ENCODE measurements at places on chromosomes 6 and 20.

- no peak for DNase-seq
Measured at GRCh38 chr6:131685266-131685780, 15.9 kb downstream of the OR2A4 start.

GRCh38 chr6:152836523-152836922 lies 85.9 kb downstream of the VIP start:
- no peak for DNase-seq

GRCh38 chr6:164167873-164168405 lies 753.4 kb downstream of the QKI start:
- DNase-seq, result no peak

GRCh38 chr20:32621071-32621890 lies 36.1 kb upstream of the NOL4L start:
- DNase-seq, result no peak

DNA sequence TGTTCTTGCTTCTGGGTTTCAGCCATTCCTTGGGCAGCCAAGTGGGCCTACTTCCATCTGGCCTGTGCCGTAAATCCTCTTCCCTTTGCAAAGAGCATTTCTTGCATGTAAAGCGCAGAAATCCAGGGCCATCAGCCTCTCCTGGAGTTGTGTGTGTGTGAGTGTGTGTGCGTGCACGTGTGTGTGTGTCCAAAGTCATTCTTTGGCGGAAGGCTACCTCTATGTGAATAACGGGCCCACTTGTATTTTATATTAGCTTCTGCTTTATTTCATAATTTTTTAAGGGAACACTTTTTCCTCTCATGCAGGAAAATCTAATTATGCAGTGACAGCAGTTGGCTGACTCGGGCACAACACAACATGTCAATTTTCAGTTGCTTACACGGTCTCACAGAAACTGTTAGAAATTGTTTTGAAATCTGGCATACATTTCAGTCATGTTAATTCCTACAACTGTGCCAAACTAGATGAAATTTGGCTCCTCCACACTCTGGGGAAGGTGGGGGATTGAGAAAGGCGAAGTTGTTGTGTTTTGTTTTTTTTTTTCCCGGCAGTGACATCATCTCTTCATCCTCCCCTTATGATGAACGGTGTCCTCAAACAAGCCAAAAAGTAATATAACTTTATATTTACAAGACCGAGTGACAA lies 223.7 kb upstream of the TSHZ2 start:
- DNase-seq, result no peak

GRCh38 chr20:5877128-5877527 lies 73.2 kb downstream of the TRMT6 start:
- no peak for DNase-seq

DNA sequence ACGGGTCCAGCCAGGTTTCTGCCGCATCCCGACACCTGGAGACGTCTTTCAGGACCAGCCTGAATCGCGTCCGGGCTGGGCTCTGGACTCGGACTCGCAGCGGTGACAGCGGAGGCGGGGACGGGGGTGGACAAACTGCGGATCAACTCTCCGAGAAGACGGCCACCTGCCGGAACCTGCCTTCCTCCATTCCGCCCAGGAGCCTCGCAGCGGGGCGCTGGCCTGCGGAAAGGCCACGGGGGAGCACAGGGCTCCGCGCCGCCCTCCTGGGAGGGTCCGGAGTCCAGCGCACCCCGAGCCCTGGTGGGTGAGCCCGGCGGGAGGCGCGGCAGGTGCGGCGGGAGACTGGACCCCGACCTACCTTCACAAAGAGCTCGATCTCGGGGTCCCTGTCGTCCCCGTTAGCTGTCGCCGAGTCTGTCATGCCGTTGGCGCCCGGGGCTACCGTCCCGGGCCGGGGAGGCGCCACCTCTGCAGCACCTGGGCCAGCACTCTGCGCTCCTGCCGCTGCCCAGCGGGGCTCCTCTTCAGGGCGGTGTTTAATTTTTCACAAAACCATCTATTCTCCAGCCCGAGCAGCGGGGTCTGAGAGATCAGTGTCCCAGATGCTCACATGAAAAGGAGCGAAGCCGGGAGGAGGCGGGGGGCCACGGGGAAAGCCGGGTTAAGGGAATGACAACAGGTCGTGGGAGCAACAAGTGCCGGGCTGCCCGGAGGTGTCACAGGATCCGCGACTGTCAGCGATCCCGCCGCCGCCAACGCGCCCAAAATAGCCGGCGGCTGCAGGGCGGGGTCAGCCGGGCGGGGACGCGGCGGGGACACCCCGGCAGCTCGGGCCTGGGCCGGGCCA lies at the start of gene CLIC5:
Gene CLIC5, minus strand, starts transcription at position 742 of the 850 bp plus-strand sequence. Its CDS starts 318 bp downstream, at position 424.
- DNase-seq, result no peak

DNA sequence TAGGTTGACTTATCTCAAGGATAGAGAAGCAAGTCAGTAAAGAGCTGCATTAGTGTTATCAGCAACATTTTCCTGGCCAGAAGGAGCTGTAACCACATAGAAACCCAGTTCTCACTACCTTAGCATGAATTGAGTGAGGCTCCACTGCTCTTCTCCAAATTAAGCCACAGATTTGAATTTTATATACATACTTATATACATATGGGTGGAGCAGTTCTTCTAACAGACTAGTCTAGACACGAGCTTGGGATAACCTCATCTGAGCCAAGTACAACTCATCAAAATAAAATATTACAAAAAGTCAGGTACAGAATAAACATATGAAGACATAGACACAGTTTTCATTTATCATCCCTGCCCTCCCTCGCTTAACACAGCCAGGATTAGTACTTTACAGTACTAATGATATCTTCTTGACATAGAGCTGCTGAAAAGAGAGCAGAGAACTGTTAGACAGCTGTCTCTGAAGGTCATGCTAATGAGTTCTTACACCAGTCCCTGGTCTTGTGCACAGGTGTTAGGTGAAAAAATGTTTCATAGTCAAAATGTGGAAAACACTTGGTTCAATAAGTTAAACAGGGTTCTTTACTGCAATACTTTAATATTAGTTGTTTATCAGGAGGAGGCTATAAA lies 147.4 kb upstream of the HTR1E start:
- DNase-seq, result no peak
